ENCODE measurements at places on chromosomes 16 and 17.

GRCh38 chr17:33986088-33986487, 269.0 kb upstream of the CCL2 start:
- DNase-seq = no peak

GRCh38 chr17:37541880-37542660, 52.4 kb downstream of the DUSP14 start:
- DNase-seq = no peak

DNA sequence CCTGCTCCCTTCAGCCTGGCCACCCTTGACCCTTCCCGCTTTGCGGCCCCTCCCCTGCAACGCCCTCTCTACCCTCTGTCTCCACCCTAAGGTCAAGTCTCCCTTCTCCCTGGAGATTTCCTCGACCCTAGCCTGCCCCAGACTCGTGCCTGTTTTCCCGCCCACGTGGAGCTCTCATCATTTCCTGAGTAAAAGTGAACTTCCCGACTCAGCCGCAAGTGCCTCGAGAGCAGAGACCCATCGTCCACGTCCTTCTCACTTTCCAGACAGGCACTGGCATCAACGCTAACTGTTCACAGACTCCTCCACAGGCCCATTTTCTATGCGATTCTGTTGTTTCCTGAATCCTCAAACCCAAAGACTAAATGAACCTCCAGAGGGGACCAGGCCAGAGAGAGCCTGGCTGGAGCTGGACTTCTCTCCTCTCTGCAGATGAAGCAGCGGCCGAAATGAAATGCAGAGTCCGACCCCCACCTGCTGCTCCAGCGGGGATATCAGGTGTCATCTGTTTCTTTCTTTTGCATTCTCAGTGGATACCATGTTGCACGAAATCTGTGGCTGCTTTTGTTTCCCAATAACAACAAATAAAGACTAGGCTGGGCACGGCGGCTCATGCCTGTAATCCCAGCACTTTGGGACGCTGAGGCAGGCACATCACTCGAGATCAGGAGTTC, 52.5 kb downstream of the RTN4RL1 start:
- DNase-seq = no peak

GRCh38 chr17:50289278-50289677, 15.0 kb downstream of the TMEM92 start:
- DNase-seq = no peak

- peak; percentile 83 for DNase-seq
Measured at GRCh38 chr16:21708533-21709115, 44.9 kb downstream of the OTOA start.
